ENCODE measurements at places on chromosomes 13 and 19.

DNA sequence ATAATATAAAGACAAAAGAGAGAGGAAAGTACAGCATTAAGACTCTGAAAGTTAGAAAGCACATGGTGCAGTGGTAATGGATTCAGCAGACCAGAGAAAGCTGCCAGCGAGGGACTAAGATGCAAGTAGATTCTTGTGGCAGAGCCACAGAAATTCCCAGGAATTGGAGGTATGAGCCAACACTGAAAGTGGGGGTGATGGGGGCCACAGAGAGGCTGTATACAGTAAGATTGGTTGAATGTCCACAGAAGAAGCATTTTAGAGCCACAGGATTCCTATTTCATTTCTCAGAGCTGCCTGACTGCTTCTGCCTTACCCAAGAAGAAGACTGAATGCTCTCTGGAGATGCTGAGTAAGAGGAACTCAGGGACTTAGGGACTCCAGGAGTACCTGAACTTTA, 295.0 kb downstream of the LMO7 start:
- DNase-seq = no peak

- peak; percentile 81 for DNase-seq
These were observed at the start of gene ZIK1 for GRCh38 chr19:57583521-57584416. ZIK1 (plus strand) TSS chr19:57584145; CDS start chr19:57584357, 212 bp downstream.

- peak; percentile 28 for DNase-seq
These were observed 9.8 kb upstream of the ZNF544 start for GRCh38 chr19:58218899-58219298.

GRCh38 chr19:21603431-21604231, 98.2 kb downstream of the ZNF429 start:
- DNase-seq = no peak

- DNase-seq = peak; percentile 63
These were observed 74.9 kb upstream of the WASF3 start for GRCh38 chr13:26482451-26483197.

GRCh38 chr13:109355166-109355565, 431.2 kb downstream of the IRS2 start:
- DNase-seq = no peak

GRCh38 chr19:39038098-39038497, 5.7 kb upstream of the FBXO27 start:
- DNase-seq = no peak

DNA sequence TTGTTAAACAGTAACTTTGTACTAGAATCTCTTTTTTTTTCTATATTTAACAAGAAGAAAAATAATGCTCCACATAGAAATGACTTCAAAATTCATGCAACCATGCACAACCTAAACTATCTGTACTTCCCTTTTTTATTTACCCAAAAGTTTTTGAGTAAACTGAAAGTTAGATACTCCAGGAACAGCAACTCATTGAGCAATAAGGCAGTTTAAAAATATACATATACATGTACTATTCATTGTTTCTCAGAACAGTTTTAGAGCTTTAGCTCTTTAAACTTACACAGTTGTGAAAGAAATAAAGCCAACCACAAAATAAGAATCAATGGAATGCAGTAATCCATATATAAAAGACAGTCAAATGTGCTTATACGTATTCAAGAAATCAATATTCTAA, 39.2 kb downstream of the MTMR6 start:
- DNase-seq = no peak

- no peak for DNase-seq
These were observed 222.0 kb downstream of the ZNF536 start for GRCh38 chr19:30593975-30594745.

All from activated T-cell treated with anti-CD3 and anti-CD28 coated beads, Interleukin-2, amount 50 U/mL, for 1 hour (primary cell).